Thoracic aorta endothelial cell (primary cell): ENCODE measurements at places on chromosomes 5 and 9. TPM values are rescaled to one million over a fixed set of nuclear protein-coding genes. Genes with fewer than 3 reads are reported as not detected.

The GFI1B gene
- not detected in 2 replicates for total RNA-seq

The KIF24 gene
- total RNA-seq, result 4.1 and 7.3 TPM in 2 replicates

The KCNN2 gene
- total RNA-seq, result 0.36 and 0.53 TPM in 2 replicates

The LMBRD2 gene
- total RNA-seq, result 9.6 and 12.3 TPM in 2 replicates

The FNBP1 gene
- 40.5 and 64.9 TPM in 2 replicates for total RNA-seq

The PAIP2 gene
- total RNA-seq, result 103 TPM in 2 replicates

The ZNF658 gene
- 5.5 and 6.1 TPM in 2 replicates for total RNA-seq

The SLC36A2 gene
- total RNA-seq, result not detected in 2 replicates

The FBXL7 gene
- 14.4 and 26.1 TPM in 2 replicates for total RNA-seq

The CYFIP2 gene
- 29.0 and 34.7 TPM in 2 replicates for total RNA-seq

The KCTD16 gene
- total RNA-seq, result 0.07 and 0.27 TPM in 2 replicates

The MPDZ gene
- 77.3 and 79.4 TPM in 2 replicates for total RNA-seq

The PCA3 gene
- total RNA-seq, result 2.0 and 2.2 TPM in 2 replicates

The F2RL1 gene
- total RNA-seq, result 21.8 and 78.1 TPM in 2 replicates

The TAF11L5 gene
- total RNA-seq, result not detected in 2 replicates

The CBY3 gene
- not detected in 2 replicates for total RNA-seq

The CCDC192 gene
- total RNA-seq, result not detected in 2 replicates

The SAPCD2 gene
- 19.7 and 36.7 TPM in 2 replicates for total RNA-seq

The ADAMTS19 gene
- not detected in 2 replicates for total RNA-seq

The ENTPD8 gene
- total RNA-seq, result not detected in 2 replicates

The DNAJC25 gene
- 5.8 and 6.4 TPM in 2 replicates for total RNA-seq

The SPINK7 gene
- not detected in 2 replicates for total RNA-seq

The PCDHGB7 gene
- 9.4 and 9.8 TPM in 2 replicates for total RNA-seq

The CDKN2A gene
- 3.8 and 3.9 TPM in 2 replicates for total RNA-seq

The BTNL9 gene
- total RNA-seq, result not detected in 2 replicates

The DMRT3 gene
- total RNA-seq, result not detected in 2 replicates

The NELFB gene
- 52.3 and 62.5 TPM in 2 replicates for total RNA-seq

The HSPA9 gene
- total RNA-seq, result 359 and 385 TPM in 2 replicates

The ZNF483 gene
- total RNA-seq, result 1.9 and 2.9 TPM in 2 replicates

The CMYA5 gene
- 0.13 and 0.14 TPM in 2 replicates for total RNA-seq

The PCDHB13 gene
- 0.22 and 0.66 TPM in 2 replicates for total RNA-seq

The SEPTIN8 gene
- 48.0 and 58.6 TPM in 2 replicates for total RNA-seq

The RASGRF2 gene
- total RNA-seq, result 14.4 and 28.9 TPM in 2 replicates

The ADGRV1 gene
- under 0.01 and 0.50 TPM in 2 replicates for total RNA-seq

The ADCY2 gene
- total RNA-seq, result not detected in 2 replicates

The ZER1 gene
- total RNA-seq, result 13.0 and 16.4 TPM in 2 replicates

The LMX1B gene
- total RNA-seq, result not detected in 2 replicates
